ENCODE measurements at places on chromosomes 7 and 10.

DNA sequence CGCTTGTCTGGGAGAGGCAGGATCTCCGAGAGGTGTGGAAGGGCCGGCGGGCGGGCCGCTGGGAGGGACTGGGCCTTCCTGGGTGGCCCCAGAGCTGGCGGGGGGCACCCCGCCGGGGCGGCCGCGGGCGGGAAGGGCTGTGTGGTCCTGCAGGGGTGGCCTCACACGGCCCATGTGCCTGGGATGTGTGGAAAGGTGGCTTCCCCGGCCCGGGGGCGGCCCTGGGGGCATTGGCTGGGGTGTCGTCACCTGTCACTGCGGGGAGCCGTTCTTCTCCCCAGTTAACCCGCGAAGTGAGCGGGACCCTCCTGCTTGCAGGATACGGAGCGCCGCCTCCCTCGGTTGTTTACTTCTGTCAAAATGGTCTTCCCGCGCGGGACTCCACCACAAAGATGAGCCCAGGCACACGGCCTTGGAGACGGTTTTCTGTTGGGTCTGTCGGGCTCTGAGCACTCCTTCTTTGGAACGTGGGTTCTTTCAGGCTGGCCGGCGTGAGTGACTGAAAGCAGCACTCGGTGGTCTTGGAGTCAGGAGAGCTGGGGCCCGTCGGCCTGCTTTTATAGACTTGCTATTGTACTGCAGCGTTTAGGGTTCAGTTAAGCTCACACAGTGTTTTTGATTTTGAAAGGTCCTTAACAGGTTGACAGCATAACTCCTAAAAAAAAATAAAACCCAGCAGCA lies 700 bp downstream of the SMC3 start:
- DNase-seq, result no peak

DNA sequence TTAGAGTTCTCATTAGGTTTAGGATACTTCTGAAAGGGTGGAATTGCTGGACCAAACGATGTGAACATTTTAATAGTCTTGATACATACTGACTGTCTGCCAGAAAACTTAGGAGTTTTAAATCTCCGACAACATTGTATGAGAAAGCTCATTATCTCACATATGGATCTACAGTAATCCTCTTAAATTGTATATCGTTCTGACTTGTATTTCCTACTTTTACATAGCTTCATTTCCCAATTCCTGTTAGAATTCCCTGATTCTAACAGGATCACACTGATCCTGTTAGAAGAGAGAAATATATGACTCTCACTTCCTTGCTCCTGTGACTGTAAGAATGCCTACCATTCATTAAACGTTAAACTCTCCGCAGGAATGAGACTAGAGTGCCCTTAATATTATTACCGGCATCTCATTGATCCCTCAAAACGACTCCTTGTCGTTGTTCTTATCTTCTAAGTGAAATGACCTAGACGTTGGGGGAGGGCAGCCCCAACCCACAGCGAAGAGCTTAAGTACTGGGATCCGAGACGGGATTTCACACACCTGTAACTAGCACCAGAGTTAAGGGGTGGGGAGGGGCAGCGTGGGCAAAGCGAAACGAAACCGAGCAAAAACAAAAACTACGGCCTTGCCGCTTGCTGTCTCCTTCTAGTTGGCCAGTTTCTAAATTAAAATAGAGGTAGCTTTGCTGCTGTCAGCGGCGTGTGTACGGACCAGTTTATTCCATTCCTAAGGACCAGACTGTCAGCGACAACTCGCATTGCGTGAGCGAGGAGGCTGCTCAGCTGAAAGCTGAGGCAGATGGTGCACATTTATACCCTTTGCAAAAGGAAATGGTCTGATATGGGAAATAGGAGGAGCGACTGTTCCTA lies 678 bp upstream of the TMEM106B start:
- DNase-seq, result no peak

DNA sequence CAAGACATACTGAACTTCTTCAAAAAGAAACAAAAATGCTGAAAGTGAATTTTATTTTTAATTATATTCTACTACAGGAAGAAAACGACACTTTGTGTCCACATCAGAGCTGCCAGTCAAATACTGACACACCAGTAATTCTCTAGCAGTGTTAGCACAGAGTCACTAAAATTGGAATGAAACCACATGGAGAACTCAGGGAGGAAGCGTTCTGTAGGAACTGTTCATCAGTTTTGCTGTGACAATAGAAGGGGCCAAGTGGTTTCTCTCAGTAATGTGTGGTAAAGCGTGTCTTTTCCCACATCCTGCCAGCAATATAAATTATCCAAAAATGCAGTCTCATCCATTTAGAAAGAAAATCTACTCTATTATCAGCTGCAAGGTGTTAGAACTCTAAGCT lies 683.3 kb downstream of the GRM8 start:
- DNase-seq, result no peak

- DNase-seq, result no peak
Measured at GRCh38 chr7:29480451-29480850, 83.2 kb upstream of the PRR15 start.
